GDM1 (cell line): ENCODE measurements at places on chromosomes 6 and 20.

DNA sequence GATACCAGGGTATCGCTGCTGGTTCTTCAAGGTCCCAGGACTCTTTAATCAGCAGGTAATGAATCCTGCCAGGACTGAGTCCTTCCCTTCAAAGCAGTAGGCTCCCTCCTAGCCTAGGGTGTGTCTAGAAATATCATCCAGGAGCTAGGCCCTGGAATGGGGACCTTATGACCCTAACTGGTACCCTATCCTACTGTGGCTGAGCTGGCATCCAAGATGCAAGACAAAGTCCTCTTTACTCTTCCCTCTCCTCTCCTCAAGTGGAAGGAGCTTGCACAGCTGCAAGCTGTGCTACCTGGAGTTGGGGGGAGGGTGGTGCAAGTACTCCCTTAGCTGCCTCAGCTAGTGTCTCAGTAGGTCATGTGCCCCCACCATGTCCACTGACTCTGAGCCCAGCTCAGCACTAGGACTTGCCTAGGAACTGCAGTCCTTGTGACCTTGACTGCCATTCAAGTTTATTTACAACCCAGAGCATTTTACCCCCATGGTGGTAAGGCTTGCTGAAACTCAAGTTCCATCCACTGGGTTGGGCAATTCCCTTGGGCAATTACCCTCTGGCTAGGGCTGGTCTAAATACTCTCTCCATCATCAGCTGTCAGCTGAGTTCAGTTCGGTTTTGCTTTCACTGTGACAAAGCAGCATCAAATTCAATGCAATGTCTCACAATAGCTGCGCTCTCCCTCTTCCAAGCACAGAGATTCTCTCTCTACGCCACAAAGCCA is 48.4 kb upstream of the TOP1 start:
- no peak for DNase-seq

DNA sequence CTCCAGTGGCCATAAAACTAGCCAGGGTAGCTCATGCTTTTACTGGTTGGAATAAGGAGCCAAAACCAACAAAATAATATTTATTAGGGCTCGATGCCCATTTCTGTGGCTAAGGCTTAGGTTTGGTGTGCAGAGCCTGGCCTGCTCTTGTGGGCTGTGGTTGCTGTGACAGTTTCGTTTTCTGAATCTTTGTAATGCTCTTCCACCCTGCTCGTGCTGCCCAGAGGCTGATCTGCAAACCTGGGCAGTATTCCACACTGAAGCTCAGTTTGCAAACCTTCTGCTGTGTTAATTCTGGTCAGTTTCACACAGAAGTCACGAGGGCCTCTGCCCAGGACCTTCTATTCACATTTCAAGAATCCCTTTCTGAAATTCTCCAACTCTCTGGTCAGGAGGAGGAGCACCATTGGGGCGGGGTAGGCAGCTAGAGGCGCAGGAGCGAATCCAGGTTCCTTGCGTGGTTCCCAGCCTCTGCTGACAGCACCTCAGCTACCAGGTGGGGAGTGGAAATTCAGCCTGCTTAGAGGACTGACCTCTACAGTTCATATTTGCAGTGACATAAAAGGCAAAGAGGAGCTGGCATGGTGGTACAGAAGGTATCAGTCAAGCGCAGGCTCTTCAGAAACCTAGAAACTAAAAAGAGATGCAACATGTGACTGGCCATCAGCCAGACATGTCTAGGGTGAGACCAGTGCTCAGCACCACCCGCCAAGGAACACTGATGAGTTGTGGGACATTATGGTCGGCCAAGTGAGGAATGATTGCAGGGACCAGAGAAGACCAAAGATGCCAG is 14.3 kb upstream of the C20orf144 start:
- DNase-seq = no peak

GRCh38 chr6:82397962-82398692 is 34.5 kb downstream of the TPBG start:
- DNase-seq = no peak

- no peak for DNase-seq
These were observed 25.7 kb upstream of the MICB start for GRCh38 chr6:31472259-31472658.

DNA sequence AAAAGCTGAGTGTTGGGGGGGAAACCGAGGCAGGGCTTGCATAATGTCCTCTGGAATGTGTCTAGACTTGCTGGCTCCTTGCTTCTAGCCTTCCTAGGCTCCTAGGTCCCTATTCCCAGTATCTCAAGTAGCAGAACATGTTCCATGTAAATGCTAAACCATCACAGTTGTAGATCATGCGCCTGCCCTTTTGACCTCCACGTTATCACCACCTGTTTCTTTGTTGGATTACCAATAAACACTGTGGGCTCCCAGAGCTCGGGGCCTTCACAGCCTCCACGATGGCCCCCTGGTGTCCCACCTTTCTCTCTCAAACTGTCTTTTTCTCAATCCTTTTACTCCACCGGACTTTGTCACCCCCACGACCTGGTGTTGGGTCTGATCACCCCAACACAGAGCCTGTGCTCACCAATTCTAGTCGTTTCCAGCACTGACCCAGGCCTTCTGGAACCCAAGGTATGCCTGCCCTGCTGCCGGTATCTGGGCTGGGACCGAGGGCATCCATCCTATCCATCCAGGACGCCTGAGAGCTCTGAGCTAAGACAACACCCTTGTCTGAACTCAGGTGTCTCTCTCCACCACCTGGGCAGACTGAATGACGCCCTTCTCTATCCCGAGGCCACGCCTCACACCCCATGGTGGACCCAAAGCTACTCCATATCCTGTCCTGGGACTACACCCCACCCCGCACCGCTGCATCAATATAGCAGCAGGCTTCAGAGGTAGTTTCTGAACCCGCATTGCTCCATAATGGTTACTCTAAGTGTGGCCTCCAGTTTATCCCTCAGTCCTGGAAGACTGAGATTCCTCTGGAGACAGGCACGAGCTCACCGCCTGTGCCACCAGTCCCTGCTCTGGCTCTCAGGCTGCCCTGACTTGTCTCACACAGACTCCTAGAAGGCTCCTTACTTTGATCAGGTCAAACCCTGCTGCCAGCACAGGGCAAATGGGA is 9.3 kb upstream of the PRR18 start:
- DNase-seq = no peak

DNA sequence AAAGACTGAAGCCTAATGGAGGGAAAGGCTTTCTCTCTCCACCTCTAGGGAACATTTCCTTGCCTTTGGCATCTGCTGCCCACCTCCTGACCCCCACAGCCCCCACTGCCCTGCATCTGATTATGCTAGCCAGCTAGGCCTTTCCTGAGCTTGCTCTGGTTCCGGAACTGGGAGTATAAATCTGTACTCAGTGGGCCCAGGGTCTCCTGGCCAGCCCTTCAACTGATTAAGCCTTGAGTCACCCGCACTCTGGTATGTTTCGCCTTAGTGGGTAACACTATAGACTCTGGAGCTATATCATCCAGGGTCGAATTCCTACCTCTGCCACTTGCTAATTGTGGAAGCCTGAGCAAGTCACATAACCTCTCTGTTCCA is 45.6 kb upstream of the RIPOR2 start:
- DNase-seq = no peak

GRCh38 chr6:14811775-14812428 is 434.0 kb upstream of the JARID2 start:
- DNase-seq = no peak

- DNase-seq = no peak
These were observed 1.3 kb downstream of the ZNF76 start for GRCh38 chr6:35260591-35261570.

DNA sequence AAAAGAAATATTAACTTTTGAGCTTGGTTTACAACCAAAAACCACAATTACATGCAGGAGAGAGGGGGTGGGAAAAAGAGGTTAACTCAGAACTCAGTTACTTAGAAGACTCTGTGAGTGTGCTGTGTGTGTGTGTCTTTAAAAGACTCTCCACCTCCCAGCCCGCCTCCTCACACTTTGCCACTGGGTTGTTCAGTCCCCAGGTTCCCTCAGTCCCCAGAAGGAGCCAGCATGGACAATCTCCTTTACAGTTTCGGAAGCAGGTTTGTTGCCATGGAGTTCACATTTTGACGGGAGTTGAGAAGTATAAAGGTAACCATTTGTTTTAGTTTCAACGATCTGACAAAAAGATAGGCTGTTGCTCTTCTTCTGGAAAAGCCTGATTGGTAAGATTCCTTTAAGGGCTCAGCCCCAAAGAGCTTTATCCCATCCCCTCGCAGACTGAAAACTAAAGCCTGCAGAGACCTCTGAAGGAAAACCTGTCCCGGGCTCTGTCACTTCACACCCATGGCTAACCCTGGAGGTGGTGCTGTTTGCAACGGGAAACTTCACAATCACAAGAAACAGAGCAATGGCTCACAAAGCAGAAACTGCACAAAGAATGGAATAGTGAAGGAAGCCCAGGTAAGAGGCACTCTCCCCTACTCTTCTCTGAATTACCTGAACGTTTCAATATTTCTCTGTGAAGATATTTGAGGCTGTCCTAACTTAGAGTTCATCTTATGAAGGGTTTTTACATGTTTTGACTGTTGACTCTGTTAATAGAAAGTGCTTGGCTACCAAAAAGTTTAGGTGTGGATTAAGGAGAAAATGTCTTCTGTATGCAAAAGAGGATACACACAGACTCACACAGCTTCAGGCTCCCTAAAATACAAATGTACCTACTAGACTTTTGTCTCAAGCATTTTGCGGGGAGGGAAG is at the start of gene SPTLC3:
TSS of gene SPTLC3 (plus strand) at position 212 of the 921 bp plus-strand sequence. CDS start at position 508, 296 bp downstream.
- no peak for DNase-seq
